ENCODE measurements at places on chromosomes 11 and 22. TPM values are rescaled to one million over a fixed set of nuclear protein-coding genes. Genes with fewer than 3 reads are reported as not detected.

The OVOL1 gene
- not detected for total RNA-seq

The SUSD2 gene
- 11.2 TPM for total RNA-seq

The LMO2 gene
- total RNA-seq = 72.7 TPM

- H3K4me1 ChIP-seq = peaks cover 23% of the 10 kb centered on the region
- no peak overlapping the region for H3K27ac ChIP-seq
- no peak overlapping the region for H3K4me3 ChIP-seq
- no peak for DNase-seq
- no peaks in the 10 kb centered on the region for H3K27me3 ChIP-seq
- H3K36me3 ChIP-seq = peaks cover 3% of the 10 kb centered on the region
Measured at GRCh38 chr11:65958774-65959420, 2.6 kb upstream of the SART1 start.

GRCh38 chr11:47487421-47487820, 38.5 kb upstream of the RAPSN start:
- H3K27me3 ChIP-seq = no peaks in the 10 kb centered on the region
- H3K4me1 ChIP-seq = no peaks in the 10 kb centered on the region
- no peak for DNase-seq

GRCh38 chr22:24706054-24706453, 68.5 kb downstream of the PIWIL3 start:
- H3K4me3 ChIP-seq = no peak overlapping the region
- H3K27me3 ChIP-seq = no peaks in the 10 kb centered on the region
- H3K4me1 ChIP-seq = no peaks in the 10 kb centered on the region
- no peaks in the 10 kb centered on the region for H3K36me3 ChIP-seq
- no peak for DNase-seq

GRCh38 chr11:64263021-64263946, 12.0 kb downstream of the PLCB3 start:
- H3K4me3 ChIP-seq = no peak overlapping the region
- peaks cover 14% of the 10 kb centered on the region for H3K4me1 ChIP-seq

DNA sequence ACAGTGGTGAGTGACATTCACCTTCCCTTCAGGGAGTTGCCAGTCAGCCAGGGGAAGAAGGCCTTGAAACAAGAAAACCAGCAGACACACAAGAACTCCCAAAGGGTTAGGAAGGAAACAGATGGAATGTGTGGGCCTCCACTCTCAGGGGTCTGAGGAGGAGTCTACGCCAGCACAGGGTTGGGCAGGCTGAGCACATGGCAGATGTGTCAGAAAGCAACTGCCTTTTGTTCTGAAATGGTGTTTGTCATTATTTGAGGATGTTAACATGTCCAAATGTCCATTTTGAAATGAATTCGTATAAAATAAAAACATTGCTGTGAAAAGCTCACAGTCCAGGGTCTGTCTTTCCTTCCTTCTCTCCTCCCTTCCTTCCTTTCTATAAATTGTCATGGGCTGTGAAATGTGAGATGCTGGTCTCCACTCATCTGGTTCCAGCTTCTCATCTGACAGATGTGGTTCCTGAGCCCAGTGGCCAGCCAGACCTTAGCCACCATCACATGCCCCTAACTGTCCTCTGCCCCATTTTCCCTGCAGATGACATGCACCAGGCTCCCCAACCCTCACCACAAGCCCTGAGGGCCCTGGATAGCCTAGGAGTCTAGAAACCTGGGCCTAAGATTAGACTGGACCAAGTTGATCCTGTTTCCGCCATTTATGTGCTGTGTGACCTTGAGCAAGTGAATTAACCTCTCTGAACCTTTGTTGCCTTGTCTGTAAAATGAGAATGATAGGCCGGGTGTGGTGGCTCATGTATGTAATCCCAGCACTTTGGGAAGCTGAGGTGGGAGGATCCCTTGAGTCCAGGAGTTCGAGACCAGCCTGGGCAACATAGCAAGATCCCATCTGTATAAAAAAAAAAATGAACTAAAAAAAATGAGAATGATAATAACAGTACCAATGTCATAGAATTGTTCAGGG, 56.2 kb upstream of the CRYBB3 start:
- H3K4me3 ChIP-seq = no peak overlapping the region
- no peaks in the 10 kb centered on the region for H3K27me3 ChIP-seq
- no peak for DNase-seq
- peaks cover 45% of the 10 kb centered on the region for H3K4me1 ChIP-seq
- peak overlapping the region; percentile 11 for H3K27ac ChIP-seq
- no peaks in the 10 kb centered on the region for H3K36me3 ChIP-seq

GRCh38 chr11:68518191-68518590, 57.6 kb downstream of the PPP6R3 start:
- H3K36me3 ChIP-seq = peaks cover 7% of the 10 kb centered on the region
- no peak overlapping the region for H3K4me3 ChIP-seq
- H3K27ac ChIP-seq = no peak overlapping the region
- no peaks in the 10 kb centered on the region for H3K27me3 ChIP-seq
- H3K4me1 ChIP-seq = no peaks in the 10 kb centered on the region
- DNase-seq = no peak

DNA sequence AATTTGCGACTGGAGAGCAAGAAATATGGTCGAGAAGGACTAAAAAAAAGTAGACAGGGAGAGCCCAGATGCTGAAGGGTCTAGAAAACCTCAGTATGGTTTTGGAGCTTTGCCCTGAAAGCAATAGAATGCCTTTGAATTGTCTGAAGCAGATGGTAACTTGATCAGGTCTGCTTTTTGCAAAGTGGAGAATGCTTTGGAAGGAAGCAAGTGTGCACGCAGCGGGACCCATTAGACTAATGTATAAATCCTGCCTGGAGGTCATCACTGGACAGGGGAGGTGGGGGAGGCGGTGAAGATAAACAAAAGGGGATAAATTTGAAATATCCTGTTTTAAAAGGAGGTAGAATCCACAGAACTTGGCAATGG, 757 bp upstream of the HINFP start:
- peaks cover 30% of the 10 kb centered on the region for H3K36me3 ChIP-seq
- DNase-seq = no peak
- H3K4me3 ChIP-seq = peak overlapping the region; percentile 99
- H3K4me1 ChIP-seq = peaks cover 12% of the 10 kb centered on the region
- no peaks in the 10 kb centered on the region for H3K27me3 ChIP-seq
- H3K27ac ChIP-seq = peak overlapping the region; percentile 91

DNA sequence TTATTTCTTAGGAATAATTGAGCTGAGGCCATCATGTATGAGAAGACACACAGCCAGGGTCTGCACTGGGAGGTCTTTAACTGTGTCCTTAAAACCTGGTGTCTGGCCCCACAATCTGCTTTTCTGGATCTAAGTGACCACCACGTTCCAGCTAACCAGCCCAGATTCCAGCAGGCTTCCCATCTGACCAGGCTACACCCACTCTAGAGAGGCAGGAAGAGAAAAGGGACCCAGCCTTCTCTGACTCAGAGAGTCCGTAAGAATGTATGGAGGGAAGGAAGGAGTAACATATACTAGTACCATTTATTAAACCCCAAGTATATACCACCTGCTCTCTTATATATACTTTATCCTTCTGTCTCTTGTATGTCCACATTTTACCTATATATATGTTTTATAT, 80.1 kb downstream of the LDLRAD3 start:
- no peak overlapping the region for H3K4me3 ChIP-seq
- no peaks in the 10 kb centered on the region for H3K36me3 ChIP-seq

DNA sequence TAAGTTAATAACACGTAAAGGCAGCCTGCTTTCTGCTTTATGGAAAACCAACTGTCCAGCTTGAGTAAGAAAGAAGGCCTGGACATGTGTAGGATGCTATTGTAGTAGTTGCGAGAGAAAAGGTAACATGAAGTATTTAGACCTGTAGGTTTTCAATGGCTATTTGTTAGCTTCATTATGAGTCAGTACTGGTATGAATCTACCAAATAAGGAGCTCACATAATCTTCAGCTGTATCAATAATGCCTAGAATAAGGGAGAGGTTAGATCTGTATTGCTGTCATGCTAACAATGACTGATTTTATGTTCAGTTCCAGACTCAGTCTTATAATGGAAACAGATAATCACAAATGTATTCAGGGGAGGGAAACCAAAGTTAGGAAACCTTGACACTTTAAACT, 550.3 kb downstream of the CNTN5 start:
- no peaks in the 10 kb centered on the region for H3K27me3 ChIP-seq
- H3K4me3 ChIP-seq = no peak overlapping the region
- H3K36me3 ChIP-seq = no peaks in the 10 kb centered on the region
- no peaks in the 10 kb centered on the region for H3K4me1 ChIP-seq
